ENCODE measurements at places on chromosomes 1 and 21.

DNA sequence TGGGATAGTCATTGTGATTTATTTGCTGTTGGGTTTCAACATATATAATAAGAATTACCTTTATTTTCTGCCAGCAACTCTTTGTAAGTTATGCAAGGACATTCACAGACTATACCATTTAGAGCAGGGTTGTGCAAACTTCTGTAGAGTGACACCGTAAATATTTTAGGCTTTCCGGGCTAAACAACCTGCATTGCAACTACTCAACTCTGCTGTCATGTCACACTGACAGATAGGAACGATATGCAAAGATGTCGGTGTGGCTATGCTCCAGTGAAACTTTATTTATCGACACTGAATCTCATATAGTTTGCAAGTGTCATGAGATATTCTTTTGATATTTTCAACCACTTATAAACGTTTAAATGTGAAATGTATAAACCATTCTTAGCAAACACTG, 210.4 kb downstream of the BACH1 start:
- DNase-seq: no peak

DNA sequence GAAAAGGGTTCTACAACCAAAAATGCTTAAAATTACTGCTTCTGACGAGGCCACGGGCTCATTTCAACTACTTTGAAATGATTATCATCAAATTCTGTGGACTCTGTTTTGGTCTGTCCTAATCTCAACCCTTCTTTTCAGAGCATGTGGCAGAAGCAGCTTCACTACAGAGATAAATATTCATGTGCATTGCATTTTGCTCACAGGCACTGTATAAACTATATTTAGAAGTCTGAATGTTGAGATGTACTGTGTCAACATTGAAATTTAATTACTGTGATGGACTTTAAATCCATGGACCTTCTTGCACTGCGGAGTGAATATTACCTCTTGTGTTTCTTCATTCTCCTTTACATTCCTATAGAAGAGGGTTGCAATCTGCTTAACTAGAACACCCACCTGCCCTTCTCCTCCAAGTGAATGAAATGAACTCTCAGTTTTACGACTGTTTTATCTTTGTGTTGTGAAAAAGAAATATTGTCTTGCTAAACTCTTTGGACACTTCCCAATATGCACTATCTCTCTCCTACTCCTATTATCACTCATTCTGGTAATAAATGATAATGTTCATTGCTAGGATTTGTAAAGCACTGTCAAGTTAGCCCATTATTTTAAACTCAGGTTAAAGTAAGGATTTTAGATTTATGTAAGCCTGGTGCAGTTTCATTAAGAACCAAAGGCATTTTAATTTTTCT, 281.2 kb upstream of the ST6GALNAC5 start:
- no peak for DNase-seq

GRCh38 chr1:156086256-156086662, 4.0 kb upstream of the MEX3A start:
- DNase-seq: no peak

DNA sequence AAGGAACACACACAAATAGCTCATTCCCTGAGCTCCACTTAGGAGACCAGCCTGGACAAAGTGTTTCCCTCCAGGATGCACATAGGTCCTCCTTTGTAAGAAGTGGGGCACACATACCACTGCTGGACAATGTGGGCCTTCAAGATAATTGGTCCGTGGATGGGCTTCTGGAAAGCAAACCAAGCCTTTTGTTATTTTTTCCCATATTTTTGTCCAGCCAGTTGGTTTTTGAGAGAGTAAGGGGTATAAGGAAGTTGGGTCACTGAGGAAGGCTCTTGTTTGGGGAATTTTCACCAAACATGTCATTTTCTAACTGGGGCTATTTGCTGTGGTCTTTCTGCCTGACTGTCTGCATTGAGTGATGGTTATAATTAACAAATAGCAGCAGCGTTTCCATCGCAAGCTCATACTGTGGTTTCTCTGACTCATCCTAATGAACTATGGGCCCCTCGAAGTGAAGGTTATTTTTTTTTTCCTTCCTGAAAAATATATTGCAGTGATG, 306.3 kb upstream of the DUSP10 start:
- DNase-seq: no peak

- DNase-seq: no peak
Measured at GRCh38 chr1:167542109-167543032, 11.2 kb downstream of the CREG1 start.
